ENCODE measurements at places on chromosomes 7 and 10.

DNA sequence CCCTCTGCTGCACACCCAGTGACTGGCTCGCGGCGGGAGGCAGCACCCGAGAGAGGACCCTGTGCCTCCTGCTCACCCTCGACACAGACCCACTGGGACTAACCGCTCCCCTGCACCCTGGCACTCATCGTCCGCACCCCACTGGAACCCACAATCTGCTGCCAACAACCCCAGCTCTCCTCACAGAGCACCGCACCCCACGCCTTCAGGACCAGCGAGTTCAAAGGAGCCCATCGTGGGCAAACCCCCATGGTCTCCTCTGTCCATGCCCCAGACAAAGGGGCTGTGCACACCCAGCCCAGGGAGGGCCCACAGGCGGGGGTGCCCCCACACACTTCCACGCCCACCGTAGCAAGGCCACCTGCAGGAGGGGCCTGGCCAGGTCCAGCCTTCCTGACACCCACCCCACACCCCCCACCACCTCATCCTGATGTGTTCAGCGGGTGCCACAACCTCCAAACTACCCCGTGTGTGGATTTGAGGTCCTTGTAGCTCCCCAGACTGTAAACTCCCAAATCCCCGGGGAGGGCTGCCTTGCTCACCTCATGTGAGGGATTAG is 14.0 kb downstream of the RASGEF1A start:
- no peak for DNase-seq

DNA sequence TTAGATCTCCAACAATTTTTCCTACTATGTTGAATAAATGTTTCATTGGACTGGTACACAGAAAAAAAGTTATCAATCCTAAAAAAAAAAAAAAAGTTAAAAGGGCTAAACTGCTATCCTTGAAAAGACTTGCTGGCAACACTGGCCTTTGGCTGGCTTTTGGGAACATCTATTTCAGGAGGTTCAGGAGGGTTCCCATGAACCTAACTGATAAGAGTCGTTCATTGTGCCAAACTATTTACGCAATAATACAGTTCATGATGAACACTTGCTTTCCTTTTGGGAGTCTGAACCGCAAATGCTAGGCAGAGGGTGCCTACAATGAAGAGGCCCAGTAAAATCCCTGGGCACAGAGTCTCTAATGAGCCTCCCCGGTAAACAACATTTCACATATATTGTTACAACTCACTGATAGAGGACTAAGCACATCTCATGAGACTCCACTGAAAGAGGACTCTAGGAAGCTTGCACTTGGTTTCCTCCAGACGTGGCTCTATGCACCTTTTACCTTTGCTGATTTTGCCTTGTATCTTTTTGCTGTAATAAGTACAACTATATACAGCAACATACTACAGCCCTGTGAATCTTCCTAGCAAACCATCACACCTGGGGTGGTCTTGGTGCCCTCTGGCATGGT is 45.0 kb downstream of the ZFAND4 start:
- peak; percentile 70 for DNase-seq

DNA sequence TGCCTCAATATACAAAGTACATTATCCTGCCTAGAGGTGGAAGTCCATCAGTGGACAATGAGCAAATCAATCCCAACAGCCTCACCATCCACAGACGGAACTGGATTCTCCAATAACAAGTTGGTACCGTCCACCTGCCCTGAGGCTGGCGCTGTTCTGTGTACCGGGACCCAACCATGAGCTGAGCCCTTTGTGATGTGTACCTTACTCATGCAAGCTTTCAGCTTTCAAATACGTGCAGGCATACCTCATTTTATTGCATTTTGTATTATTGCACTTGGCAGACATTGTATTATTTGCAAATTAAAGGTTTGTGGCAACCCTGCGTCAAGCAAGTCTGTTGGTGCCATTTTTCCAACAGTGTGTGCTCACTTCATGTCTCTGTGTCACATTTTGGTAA is 476.0 kb upstream of the MKI67 start:
- DNase-seq = no peak

DNA sequence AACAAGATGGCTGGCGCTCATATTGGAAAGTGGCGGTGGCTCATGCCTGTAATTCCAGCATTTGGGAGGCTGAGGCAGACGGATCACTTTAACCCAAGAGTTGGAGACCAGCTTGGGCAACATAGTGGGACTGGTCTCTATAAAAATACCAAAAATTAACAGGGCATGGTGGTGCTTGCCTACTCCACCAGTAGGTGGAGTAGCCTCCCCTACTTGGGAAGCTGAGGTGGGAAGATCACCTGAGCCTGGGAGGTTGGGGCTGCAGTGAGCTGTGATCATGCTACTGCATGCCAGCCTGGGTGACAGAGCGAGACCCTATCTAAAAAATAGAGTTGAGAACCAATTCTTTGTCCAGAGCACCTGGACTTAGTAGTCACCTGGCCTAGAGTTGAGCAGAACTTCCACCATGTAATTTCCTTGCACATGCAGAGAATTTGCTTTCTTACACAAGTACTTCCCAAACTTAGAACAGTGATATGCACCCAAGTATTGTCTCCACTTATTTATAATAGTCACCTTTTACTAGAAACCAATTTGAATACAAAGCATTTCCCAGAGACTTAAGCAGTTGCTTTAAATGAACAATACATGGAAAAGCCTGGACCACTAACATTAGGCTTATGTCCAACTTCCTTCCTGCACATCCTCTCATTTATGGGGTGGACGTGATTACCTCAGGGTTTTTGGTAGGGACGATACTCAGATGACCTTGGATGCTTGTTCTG is 15.9 kb downstream of the LAMB4 start:
- DNase-seq = peak; percentile 38

DNA sequence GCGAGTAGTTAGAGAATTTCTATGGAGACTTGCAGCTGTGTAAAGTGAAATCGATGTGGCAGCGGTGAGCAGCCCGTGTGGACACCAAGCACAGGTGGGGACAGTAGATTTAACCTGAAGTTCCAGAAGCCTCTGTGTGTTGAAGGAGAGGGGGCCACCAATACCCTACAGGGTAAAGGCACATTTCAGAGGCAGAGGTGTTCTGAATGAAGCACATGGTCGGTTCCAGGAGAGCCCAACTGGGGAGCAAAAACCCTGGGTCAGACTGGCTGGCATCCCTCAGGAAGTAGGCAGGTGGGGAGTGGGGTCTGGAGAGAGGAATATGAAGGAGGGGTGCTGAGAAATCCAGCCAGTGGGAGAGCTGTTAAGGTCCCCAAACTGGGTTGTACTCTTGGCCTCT is 76.6 kb downstream of the CCDC3 start:
- DNase-seq = no peak

DNA sequence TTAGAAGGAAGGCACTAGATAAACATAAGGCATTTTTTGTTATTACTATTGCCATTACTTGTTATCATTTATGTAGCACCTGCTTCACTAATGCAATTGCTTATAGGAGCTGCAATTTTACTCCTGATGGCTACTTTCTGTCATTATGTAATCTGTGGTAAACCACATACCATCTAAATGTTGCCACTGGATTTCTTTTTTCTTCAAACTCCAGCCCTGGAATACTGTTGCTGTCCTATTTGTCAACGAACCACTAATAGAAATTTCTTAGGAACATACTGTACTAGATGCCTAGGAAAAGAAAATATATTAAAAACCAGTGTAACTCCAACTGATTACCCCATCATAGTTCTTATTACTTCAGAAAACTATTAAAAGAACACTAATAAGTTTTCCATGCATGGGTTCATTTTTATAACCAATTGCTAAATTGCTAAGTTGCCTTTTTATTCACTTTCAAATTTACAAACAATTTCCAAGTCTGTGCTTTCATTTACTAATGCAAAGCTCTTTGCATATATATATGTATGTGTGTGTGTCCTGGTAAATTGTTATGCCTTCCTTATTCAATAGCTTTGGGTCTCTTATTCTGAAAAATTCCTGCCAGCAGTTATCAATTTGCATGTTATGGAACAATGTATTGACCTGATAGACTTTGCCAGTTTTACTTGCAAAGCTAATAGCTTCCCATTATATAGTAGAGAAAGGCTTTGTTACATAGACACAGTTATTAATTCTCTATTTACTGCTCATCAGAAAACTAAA is 287.4 kb downstream of the EXOC4 start:
- DNase-seq = no peak

- DNase-seq = no peak
Measured at GRCh38 chr7:155466814-155467733, 9.1 kb downstream of the EN2 start.

DNA sequence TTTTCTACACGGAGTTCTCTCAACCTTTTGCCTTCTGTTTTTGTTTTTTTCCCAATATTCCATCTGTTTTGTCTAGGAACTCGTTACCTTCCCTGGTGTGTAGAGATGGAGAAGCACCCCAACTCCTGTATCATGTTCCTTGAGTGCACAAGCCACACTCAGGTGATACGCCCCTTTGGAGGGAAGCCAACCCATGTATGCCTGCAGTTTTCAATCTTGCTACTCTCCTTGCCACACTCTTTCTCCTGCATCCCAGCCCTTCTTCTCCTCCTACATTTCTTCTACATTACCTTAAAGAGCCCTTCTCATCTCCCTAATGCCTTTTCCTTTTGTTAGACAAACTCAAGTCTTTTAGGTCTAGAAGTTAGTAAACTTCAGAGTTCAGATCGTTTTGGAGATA is 10.2 kb upstream of the SP4 start:
- DNase-seq = no peak

DNA sequence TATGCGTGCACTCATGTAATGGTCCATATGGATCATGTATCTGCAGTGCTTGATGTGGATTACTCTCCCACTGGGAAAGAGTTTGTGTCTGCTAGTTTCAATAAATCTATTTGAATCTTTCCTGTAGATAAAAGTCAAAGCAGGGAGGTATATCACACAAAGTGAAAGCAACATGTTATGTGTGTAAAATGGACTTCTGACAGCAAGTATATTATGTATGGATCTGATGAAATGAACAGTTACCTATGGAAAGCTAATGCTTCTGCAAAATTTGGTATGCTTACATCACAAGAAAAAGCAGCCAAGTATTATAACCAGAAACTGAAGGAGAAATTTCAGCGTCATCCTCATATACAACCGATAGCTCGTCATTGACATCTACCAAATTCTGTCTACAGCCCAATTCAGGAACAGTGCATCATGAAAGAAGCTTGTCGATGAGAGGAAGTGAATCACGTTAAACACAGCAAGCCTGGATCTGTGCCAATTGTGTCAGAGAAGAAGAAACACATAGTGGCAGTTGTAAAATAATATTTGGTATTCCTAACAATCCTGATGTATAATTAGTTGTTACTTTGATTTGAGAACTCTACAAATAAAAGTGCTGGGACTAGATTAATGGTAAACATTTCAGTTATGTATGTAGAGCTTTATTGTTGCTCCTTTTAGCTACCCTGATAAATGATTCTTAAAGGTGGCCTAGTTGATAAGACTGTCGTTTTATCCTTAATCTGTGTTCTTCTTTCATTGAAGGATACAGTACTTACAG is 14.2 kb upstream of the SYPL1 start:
- DNase-seq = no peak

- DNase-seq = peak; percentile 90
Measured at GRCh38 chr7:101125989-101126650, 784 bp upstream of the SERPINE1 start.

- DNase-seq = no peak
Measured at GRCh38 chr7:711093-711921, 15.2 kb upstream of the DNAAF5 start.

DNA sequence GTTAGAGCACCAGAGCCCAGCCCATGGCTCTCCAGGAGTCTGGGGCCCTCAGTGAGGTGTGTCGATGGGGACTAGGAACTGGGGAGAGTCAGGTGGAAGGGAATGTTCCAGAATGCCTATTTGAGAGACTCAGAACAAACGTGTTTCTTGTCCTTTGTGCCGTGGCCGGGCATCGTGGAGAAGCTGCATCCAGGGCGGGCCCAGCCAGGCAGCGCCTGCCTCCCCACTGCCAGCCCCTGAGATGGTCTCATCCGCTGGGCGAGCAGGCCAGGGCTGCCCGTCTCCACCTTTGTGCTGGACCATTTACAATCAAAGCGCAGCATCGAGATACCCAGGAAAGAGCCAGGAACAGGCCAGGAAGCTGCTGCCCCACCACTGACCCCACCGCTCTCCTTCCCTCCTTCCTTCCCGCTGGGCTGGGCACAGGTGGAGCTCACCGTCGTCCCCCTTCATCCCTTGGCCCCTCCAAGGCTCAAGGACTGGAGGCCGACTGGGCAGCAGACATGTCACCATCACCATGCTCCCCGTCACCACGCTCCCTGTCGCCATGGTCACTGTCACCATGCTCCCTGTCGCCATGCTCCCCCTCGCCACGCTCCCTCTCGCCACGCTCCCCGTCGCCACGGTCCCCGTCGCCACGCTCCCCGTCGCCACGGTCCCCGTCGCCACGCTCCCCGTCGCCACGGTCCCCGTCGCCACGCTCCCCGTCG is 71.1 kb upstream of the ADGRA1 start:
- no peak for DNase-seq

- DNase-seq = peak; percentile 88
Measured at GRCh38 chr10:75209921-75210281, 695 bp upstream of the VDAC2 start.

- DNase-seq = peak; percentile 75
Measured at GRCh38 chr10:91891125-91892001, 17.9 kb downstream of the FGFBP3 start.

GRCh38 chr7:133470-133869 is 58.9 kb upstream of the FAM20C start:
- peak; percentile 22 for DNase-seq

DNA sequence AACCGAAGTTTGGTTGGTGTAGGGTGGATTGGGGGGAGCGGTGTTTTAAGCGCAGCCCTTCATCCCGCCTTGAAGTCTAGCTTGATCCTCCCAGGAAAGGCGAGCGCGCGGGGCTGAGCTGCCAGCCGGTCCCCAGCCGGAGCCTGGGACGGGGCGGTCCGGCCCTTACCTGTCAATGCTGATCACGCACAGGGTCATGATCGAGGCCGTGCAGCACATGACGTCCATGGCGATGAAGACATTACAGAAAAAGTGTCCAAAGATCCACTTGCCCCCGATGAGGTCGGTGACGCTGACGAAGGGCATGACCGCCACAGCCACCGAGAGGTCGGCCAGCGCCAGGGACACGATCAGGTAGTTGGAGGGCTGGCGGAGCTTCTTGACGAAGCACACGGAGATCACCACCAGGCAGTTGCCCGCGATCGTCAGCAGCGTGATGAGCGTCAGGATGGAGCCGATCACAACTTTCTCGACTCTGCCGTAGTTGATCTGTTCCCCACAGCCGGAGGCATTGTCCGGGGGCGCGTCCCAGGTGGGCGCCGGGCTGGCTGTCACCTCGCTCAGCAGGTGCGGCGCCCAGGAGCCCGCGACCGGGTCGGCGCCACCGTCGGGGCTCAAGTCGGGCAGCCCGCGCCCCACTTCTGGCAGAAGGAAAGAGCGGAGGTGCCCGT is 740 bp downstream of the HTR7 start:
- no peak for DNase-seq
